ENCODE measurements at places on chromosomes 4 and X.

DNA sequence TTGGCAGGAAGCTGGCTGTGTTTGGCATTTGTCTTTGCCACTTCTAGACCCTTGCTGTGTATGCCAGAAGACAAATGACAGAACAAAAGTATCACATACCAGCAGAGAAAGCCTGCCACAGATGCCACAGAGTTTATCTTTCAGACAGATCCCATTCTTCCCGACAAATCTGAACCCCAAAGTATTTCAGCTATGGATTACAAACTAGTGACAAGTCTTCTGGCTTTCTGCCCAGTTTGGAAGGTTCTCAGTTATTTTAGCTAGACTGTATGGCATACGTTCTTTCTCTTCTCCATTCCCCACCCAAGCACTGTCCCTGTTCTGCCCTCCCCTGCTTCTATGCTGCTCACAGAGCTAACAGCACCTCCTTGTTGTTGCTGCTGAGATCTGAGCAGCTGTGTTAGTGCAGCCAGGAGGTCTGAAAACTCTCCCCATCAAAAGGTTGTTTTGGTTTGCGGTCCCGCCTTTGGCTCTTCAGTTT is 236.7 kb downstream of the FRAS1 start:
- no peak for DNase-seq

DNA sequence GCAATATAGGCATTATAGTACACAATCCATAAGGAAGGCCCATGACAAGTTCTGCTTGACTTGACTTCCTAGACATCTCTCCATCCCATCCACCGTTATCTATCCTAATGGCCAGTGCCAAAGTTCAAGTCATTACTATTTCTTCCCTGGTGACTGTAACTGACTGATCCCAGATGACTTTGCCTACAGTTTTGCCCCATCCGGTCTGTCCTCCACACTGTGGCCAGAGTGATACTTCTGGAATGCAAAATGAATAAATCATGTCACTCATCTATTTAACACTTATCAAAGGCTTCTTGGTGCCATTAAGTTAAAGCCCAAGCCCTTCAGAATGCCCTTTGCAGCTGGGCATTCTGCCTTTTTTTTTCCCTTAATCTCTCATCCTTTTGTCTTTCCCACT is 130.8 kb downstream of the PPARGC1A start:
- no peak for DNase-seq

DNA sequence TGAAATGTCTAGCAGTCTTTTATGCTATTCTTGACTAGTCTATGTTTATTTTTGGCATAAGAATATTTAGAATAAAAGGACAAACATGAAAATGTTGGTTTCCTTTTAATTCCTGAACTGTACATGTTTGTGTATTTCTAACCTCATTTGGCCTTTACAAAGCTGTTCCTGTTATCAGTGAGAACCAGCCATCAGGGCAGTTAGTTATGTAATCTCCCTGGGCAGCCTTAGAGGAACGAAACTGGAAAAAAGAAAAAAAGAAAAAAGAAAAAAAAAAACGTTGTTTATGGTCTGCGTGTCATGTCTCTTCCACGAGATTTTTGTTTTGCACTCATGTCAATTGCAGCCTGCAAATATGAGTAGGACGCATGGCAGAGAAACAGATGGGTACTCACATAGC is 193.7 kb downstream of the MAGEB5 start:
- no peak for DNase-seq

DNA sequence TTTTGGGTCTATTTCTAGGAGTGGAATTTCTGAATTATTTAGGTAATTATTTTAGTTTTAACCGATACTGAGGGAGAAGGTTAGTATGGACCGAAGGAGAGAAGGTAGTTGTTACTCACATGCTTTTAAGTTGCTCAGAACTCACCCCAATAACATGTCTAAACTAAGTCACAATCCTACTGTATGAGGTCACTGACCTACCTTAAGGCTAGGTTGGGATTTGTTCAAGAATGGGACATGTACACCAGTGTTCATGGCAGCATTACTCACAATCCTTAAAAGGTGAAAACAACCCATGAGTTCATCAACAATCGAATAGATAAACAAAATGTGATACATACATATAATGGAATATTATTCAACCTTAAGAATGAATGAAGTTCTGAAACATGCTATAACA is 90.5 kb downstream of the MSN start:
- no peak for DNase-seq

- DNase-seq = no peak
Observed at GRCh38 chr4:139554642-139554892, 1.5 kb downstream of the SETD7 start.

GRCh38 chrX:136126371-136126770 is 21.0 kb upstream of the FHL1 start:
- DNase-seq = no peak

GRCh38 chr4:155119006-155119405 is 89.4 kb upstream of the NPY2R start:
- DNase-seq = no peak

DNA sequence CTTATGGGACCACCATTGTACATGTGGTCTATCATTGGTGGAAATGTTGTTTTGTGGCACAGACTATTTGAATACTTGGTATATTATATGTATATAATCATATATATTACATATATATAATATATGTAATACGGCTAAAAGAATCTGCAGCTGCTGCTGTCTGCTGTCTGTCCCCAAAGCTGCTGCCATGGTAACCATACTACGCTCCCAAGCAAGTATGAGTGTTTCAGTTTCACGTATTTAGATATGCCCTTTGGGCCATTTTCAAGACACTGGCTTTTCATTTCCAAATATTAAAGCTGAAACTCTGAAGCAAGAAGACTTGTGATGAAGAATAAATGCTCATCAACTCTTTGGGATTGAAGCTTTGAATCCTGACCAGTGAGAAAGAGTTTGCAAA is 42.0 kb upstream of the ARSJ start:
- DNase-seq = no peak

GRCh38 chrX:136019226-136019625 is 34.0 kb downstream of the SLC9A6 start:
- no peak for DNase-seq

DNA sequence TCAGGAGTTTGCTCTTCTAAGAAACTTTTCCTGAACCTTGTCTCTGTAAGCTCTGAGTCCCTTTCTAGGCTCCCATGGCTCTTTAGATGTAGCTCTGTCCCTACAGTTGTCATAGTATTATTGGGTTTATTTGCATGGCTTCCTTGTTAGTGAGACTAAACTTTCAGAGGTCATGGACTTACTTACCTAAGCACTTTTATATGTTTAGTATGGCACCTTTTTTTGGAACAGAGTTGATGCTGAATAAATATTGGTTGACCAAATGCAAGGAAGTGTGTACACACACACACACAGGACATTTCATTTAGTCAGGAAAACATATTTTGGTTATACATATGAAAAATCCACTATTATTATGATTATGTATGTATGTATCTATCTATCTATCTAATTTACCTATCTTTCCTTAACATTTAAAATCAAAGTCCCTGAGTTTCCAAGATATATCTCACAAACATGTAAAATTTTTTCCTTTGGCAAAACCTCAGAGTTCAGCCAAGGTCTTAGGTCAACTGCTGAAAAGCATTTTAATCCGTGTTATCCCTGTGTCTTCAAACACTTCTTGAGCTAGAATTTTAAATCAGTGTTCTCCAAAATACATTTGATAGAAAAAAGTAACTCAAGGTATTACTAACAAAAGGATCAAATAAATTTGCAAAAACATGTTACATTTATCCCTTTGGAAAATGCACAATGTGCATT is 47.1 kb upstream of the GBA3 start:
- DNase-seq = no peak

DNA sequence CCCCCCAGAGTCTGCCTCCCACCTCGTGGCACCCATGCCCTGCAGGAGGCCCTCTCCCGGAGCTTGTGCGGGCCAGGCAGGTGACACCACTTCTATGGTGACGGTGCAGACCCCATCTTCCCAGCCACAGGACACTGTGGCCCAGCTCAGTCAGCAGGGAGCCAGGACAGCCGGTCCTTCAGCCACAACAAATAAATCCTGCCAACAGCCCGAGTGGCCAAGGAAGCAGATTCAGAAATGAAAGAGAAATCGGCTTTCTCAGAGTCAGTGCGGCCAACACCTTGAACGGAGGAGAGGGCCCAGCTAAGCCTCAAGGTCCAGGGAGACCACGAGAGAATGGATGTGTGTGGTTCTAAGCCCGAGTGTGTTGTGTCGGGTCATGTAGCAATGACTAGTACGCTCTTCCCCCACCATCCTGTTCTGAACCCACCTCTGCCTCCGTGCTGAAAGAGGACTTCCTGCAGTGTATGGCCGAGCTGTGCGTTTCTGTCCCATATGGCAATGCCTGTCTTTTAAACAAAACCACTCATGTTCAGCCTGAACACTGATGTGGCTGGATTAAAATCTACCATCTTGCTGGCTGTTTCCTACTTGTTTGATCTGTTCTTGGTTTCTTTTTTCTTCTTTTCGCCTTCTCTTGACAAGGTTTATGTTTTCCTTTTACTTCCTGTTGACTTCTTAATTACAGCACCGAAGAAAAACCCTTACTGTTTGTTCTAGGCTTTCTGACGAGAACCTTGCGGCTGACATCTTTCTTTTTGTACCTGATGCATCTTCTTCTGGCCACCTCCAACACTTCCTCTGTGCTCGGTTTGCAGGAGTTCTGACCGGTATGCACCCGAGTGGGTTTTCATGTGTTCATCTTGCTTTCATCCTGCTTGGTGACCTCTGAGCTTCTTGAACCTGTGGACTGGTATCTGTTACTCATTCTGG is 53.1 kb downstream of the GAK start:
- DNase-seq = no peak

DNA sequence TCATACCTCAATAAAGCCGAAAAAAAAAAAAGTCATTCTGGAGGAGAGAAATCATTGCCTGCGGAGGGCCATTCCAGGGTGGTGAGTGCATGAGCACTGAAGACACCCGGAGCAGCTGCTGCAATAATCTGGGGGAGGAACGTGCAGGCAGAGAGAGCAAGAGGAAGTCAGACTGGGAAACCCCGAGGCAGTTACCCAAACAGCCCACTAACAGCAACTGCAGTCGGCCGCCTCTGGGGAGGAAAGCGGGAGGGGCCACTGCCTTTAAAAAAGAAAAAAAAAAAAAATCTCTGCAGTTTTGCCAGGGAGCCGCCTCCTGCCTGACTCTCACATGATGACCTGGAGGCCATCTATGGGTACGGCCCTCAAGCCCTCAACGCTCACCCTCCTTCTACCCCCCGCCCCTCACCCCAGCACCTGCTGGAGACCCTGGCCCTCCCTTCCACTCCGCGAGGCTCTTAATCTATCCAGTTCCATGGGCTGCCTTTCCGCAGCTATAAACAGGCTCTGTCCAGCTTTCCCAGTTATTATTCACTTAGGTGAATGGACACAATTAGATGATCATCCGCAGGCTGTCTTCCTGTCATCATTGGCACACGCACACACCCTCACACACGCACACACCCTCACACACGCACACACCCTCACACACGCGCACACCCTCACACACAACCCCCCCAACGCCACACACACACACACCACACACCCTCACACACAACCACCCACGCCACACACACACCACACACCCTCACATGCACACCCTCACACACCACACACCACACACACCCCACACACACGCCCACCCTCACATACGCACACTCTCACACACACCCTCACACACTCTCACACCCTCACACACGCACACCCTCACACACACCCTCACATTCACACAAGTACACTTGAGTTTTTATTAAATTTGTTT is 3.4 kb upstream of the AVPR2 start:
- DNase-seq = peak; percentile 92

- DNase-seq = no peak
Observed at GRCh38 chrX:74434336-74434735, 13.0 kb downstream of the SLC16A2 start.

DNA sequence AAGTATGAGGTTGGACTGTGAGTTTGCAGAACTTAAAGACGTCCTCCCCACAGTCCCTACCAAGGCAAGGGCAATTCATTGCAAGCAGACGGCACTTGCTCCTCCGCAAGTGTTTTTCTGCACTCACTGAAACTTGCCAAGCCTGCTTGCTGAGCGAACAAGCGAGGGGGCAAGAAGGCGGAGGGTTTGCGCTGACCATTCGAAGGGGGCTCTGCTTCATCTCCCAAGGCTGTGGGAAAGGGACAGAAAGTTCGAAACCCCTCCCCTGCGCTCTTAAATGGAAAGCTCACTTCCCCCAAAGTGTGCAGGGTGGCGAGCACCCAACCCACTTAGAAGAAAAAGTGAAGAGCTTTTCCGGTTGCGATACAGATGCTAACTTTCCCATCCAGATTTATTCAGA is 1.4 kb downstream of the MID1 start:
- DNase-seq = no peak

DNA sequence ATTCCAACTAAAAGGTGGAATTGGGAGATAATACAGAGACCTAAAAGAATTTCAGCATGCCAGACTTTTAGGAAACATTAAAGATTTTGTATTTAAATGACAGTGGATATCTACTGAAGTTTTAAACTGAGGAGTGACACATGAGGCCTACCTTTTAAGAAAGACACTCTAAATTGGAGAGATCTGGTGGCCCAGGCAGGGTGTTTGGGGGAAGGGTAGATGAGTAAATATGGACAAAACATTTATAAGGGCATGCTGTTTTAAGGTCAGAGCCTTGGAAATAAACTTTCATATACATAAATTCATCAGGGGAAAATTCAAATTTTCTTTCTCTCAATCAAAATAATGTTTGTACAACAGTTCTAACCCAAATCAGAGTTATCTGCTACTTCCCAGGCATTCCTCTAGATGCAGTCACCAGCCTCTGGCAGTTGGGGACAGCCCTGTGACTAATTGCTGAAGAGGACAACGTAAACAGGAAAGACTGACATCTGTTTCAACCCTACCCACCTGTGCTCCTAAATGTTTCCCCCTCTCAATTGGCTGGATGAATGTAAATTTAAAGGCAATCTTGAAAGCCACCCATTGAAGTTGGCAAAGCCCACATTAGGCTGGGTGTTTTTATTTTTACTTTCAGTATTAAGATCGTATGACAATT is 1646.9 kb upstream of the ADGRL3 start:
- peak; percentile 50 for DNase-seq

DNA sequence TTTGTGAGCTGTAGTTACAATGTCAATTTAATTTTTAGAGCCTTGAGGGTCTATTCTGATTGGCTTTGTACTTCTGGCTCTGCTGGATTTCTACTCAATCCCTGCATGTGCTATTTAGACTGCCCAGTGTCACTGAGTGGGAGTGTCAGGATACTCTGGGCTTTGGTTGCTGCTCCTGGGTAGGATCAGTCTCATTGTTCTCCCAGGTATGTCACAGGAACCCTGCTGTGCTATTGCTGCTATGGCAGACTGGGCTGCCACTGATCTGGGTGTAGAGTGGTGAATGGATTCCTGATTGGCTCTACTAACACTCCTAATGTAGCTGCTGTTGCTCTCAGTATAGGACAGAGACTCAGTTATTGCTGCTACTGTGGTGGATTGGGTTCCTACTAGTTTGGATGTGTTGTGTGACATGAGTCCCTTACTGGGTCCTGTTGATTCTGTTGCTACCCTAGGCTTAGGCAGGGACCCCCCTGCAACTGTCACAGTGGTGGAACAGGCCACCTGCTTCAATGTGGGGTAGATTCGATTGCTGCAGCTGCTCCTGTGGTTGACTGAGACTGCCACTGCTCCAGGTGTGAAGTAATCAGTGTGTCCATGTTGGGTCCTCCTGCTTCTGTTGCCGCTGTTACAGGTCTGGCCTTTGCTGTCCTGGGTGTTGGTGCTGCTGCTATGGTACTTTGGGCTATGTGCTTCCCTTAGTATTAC is 707.8 kb upstream of the AMOT start:
- no peak for DNase-seq

GRCh38 chrX:131262738-131263679 is 26.1 kb downstream of the IGSF1 start:
- peak; percentile 18 for DNase-seq

GRCh38 chr4:46073778-46074177 is 50.1 kb downstream of the GABRG1 start:
- DNase-seq = no peak

GRCh38 chr4:127327491-127327890 is 305.3 kb upstream of the INTU start:
- DNase-seq = no peak

Data from suppressor macrophage (primary cell).